ENCODE measurements at places on chromosomes 11 and 22.
A peak's percentile ranks its signal among the peaks of the same experiment; 100 is the strongest.

- no peak for DNase-seq
Measured at GRCh38 chr11:13160806-13161205, 116.8 kb upstream of the BMAL1 start.

- no peak for DNase-seq
Measured at GRCh38 chr22:39589875-39590274, 19.3 kb downstream of the CACNA1I start.

- DNase-seq, result no peak
Measured at GRCh38 chr11:129312730-129313503, 62.7 kb upstream of the BARX2 start.

GRCh38 chr11:70420008-70420464 is 21.7 kb downstream of the CTTN start:
- no peak for DNase-seq

GRCh38 chr11:125376117-125376516 is 119.9 kb downstream of the FEZ1 start:
- no peak for DNase-seq

- no peak for DNase-seq
Measured at GRCh38 chr22:45582236-45582954, 79.7 kb downstream of the FBLN1 start.

DNA sequence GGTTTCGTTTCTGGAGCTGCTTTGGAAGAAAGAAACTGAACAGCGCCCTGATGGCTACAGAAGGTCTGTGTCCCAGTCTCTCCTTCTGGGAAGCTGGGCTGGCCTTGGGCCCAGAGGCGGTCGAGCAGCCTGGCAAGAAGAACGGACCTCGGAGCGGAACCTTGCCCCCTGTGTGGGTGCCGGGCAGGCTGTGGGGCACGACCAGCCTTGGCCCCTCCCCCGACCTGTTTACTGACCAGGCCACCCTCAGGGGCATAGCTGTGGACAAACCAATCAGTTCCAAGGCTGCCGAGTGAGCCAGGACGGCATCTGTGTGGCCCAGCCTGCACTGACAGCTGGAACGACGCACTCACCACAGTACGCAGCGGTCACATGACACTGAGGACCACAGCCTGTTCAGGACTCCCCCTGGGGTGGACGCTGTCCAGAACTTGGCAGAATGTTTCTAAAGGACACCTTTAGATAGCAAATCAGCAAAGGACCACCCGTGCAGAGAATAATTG is 7.2 kb downstream of the PIM3 start:
- peak; percentile 7 for DNase-seq

Data from stimulated activated CD4-positive, alpha-beta T cell treated with anti-CD3 and anti-CD28 coated beads, Interleukin-1b, Interleukin-23, amount 100 ng/mL, for 48 hours (primary cell).